ENCODE measurements at places on chromosomes 2 and 18. TPM values are rescaled to one million over a fixed set of nuclear protein-coding genes. Genes with fewer than 3 reads are reported as not detected.

IL36B gene
- total RNA-seq = not detected

COL4A3 gene
- 0.34 TPM for total RNA-seq

GRCh38 chr2:63662028-63662804 is 73.5 kb downstream of the MDH1 start:
- DNase-seq = no peak

INO80B gene
- 51.0 TPM for total RNA-seq

DNA sequence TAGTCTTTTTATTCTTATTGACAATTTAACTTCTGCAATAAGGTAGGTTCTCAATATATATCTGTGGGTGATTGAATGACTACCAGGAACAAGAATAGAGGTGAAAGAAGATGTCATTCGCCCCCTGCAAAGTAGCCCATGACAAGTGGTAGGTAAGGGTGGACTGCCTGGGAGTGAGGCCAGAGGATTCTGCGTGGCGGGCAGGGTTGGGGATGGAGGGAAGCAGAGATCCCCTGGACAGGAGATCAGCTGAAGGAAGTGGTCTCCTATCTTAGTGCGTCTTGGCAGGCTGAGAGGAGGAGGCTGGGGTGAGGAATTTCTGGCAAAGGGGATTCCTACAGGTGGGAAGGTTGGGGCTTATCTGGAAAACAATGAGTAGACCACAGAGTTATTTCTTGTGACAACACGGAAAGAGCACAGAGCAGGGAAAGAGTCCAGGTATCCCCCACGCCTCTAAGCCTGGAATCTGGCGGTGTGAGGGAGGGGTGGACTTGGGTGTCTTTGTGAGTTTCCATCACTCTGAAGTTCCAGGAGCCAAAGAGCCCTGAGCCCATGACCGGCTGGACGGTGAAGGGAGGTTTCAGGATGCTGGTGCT is 21.5 kb upstream of the MYCN start:
- no peak for DNase-seq

GRCh38 chr2:217478831-217479455 is 523.9 kb downstream of the TNS1 start:
- DNase-seq = no peak
